ENCODE measurements at places on chromosomes 1 and 21.

DNA sequence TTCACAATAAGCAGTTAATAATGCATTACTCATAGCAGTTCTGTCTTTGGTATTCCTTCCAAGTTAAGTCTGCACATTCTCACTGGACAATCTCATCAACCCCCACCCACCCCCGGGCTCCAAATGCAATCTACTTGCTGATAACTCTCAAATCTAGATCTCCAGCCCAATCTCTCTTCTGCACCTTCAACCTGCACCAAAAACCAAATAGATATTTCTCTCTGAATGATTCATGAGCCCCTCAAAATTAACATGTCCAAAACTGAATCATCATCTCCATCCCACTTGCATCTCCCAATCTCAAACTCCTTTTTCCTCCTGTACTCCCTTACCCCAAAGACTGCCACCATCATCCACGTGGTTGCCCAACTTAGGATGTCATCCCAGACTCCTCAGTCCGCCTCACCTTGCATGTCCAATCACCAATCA is 2.7 kb downstream of the DOCK7 start:
- H3K27me3 ChIP-seq, result no peaks in the 10 kb centered on the region
- peaks cover 24% of the 10 kb centered on the region for H3K4me1 ChIP-seq
- no peaks in the 10 kb centered on the region for H3K36me3 ChIP-seq
- no peak overlapping the region for H3K4me3 ChIP-seq
- H3K27ac ChIP-seq, result no peak overlapping the region
- no peak for DNase-seq

DNA sequence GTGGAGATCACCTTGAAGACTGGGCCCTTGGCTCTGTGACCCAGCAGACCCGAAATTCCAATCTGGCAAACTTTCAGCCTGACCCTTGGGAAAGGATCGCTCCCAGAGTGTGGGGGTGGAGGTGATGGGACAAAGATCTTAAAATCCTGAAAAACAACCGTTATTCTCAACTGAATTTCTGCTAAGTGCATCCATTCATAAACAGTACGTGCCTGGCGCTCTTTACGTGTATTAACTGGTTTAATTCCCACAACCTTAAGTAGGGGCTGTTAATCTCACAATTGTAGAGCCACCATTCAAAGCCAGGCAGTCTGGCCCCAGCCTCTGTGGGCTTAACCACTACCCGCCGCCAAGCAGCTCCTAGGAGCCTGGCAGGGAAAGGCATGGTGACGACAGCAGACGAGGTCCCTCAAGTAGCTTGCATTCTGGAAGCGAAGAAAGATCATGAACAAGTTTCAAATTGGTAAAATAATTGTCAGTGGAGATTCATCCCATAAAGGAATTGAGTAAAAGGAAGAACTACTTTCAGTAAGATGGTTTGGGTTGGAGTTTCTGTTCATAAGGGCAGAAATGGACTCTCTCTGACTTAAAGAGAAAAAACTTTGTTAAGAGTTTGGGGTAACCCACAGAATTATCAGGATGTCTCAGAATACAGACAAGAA is 11.4 kb upstream of the RGS16 start:
- H3K4me1 ChIP-seq, result peaks cover 14% of the 10 kb centered on the region
- peak overlapping the region; percentile 17 for H3K4me3 ChIP-seq
- H3K27ac ChIP-seq, result no peak overlapping the region
- H3K36me3 ChIP-seq, result no peaks in the 10 kb centered on the region

DNA sequence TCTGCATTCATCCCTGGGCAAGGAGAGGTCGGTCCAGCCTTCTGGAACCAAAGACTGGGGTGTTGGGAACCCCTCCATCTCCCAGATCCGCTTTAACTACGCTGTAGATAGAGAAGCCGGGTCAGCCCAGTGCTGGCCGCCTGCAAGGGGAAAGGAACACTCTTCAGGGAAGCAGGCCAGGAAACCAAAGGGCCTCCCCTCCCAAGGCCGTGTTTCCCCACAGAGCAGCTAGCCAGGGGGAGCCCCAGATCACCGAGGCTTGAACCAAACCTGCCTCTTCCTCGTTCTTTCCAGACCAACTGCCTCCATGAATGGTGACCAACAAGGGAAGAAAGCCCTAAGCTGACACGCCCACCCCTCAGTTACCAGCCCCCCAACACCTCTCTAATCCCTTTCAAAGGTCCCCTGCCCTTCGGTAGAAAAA is 1.2 kb upstream of the CHD5 start:
- no peak overlapping the region for H3K4me3 ChIP-seq
- peaks cover 29% of the 10 kb centered on the region for H3K27me3 ChIP-seq
- peaks cover 8% of the 10 kb centered on the region for H3K36me3 ChIP-seq
- DNase-seq, result no peak
- no peaks in the 10 kb centered on the region for H3K4me1 ChIP-seq
- H3K27ac ChIP-seq, result no peak overlapping the region

- H3K4me1 ChIP-seq, result no peaks in the 10 kb centered on the region
- H3K27ac ChIP-seq, result no peak overlapping the region
- H3K27me3 ChIP-seq, result no peaks in the 10 kb centered on the region
- H3K36me3 ChIP-seq, result no peaks in the 10 kb centered on the region
Measured at GRCh38 chr1:99347041-99347684, 82.9 kb downstream of the PLPPR4 start.

DNA sequence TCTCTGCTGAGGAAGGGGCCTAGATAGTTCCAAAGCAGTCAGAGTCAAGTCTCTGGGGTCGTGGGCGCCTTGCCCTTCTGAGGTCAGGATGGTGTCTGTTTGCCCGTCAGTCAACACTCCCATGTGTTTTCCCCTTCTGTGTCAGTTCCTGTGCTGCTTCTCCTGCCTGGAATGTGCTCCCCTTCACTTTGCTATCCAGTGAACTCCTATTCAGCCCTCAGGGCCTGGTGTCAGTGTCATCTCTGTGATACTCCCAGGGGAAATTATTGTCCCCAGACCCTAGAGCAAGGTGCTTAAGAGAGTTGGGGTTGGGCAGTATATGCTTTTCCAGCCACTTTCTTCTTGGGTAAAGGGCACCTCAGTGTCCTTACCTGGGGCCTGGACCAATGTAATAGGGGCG is 45.8 kb upstream of the SYNC start:
- H3K4me3 ChIP-seq, result no peak overlapping the region
- H3K36me3 ChIP-seq, result peaks cover 21% of the 10 kb centered on the region
- no peaks in the 10 kb centered on the region for H3K4me1 ChIP-seq

- H3K27me3 ChIP-seq, result no peaks in the 10 kb centered on the region
- no peak for DNase-seq
- H3K4me3 ChIP-seq, result no peak overlapping the region
- H3K4me1 ChIP-seq, result peaks cover 4% of the 10 kb centered on the region
Measured at GRCh38 chr1:42419126-42419821, 36.5 kb downstream of the ZMYND12 start.

GRCh38 chr1:111921948-111922347 is 67.5 kb downstream of the KCND3 start:
- no peak for DNase-seq
- H3K27me3 ChIP-seq, result peaks cover 2% of the 10 kb centered on the region
- no peak overlapping the region for H3K4me3 ChIP-seq
- H3K4me1 ChIP-seq, result no peaks in the 10 kb centered on the region
- H3K36me3 ChIP-seq, result no peaks in the 10 kb centered on the region
- H3K27ac ChIP-seq, result no peak overlapping the region

DNA sequence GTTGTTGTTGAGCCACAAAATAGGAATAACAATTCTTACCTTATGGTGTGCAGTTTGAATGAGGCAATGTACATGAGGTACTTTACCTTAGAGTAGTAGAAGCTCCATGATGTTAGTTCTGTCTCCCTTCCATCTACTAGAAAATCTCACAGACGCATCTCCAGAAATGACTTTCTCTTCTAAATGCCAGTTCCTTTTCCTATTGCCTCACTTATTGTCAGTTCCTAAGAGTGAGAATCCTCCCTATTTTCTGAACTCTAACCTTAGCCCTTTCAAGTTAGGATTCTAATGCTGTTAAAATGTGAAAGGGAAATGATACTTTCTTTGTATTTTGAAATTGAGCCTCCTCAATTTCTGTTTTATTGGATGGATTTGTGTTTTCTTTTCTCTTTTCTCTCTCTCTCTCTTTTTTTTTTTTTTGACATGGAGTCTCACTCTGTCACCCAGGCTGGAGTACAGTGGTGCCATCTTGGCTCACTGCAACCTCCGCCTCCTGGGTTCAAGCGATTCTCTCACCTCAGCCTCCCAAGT is 18.6 kb upstream of the MAPKAPK2 start:
- H3K27ac ChIP-seq, result no peak overlapping the region
- H3K4me1 ChIP-seq, result no peaks in the 10 kb centered on the region
- H3K36me3 ChIP-seq, result no peaks in the 10 kb centered on the region
- H3K27me3 ChIP-seq, result no peaks in the 10 kb centered on the region
- H3K4me3 ChIP-seq, result no peak overlapping the region

DNA sequence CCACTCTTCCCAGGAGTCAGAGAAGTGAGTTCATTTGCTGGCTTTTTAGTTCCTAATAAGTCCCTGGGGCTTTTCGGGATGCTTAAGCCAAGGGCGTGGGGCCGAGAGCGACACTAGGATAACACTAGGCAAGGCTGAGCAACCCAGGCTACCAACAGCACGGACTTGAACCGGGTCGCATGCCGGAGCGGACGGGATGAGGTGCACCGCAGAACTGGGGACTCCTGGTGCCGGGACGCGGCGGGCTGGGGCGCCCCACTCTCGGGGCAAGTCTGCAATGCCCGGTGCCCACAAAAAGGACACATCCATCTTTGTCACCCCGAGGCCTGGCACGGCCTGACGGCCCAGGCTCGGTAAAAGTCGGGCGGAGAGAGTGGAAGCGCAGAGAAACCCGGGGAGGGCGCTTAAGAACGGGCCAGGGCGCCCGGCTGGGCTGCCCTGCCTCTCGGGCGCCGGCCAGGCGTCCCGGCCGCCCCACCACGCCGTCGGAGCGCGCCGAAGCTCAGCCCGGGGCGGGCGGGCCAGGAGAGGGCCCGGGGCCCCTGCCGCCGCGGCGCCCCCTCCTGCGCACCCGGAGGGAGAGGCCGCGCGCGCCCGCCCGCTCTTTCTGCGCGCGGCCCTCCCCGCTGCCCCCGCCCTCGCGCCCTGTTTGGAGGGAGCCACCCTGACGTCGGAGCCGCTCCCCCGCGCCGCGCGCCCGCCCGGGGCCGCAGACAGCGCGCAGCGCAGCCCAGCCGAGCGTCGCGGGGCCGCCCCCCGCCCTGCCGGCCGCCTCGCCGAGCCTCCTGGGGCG is at the start of gene NBL1:
Gene NBL1, plus strand, starts transcription at position 710 of the 793 bp plus-strand sequence. CDS start 10,720 bp downstream, outside the sequence.
- H3K27ac ChIP-seq, result peak within 1 kb of the TSS; percentile 66
- peak within 1 kb of the TSS; percentile 98 for H3K4me3 ChIP-seq
- H3K36me3 ChIP-seq, result no peaks in the 10 kb centered on the region
- H3K4me1 ChIP-seq, result peaks cover 37% of the 10 kb centered on the region

- H3K27me3 ChIP-seq, result no peaks in the 10 kb centered on the region
- no peak for DNase-seq
- H3K4me3 ChIP-seq, result no peak overlapping the region
- H3K27ac ChIP-seq, result no peak overlapping the region
- H3K36me3 ChIP-seq, result 0 out of 2 replicates have a peak, but pooled peaks cover 3% of the 10 kb centered on the region
Measured at GRCh38 chr21:36166705-36167104, 10.1 kb downstream of the DOP1B start.

GRCh38 chr1:35454616-35455015 is 102.6 kb downstream of the KIAA0319L start:
- no peak overlapping the region for H3K27ac ChIP-seq
- H3K27me3 ChIP-seq, result no peaks in the 10 kb centered on the region
- no peak for DNase-seq
- peaks cover 2% of the 10 kb centered on the region for H3K4me1 ChIP-seq
- no peak overlapping the region for H3K4me3 ChIP-seq

DNA sequence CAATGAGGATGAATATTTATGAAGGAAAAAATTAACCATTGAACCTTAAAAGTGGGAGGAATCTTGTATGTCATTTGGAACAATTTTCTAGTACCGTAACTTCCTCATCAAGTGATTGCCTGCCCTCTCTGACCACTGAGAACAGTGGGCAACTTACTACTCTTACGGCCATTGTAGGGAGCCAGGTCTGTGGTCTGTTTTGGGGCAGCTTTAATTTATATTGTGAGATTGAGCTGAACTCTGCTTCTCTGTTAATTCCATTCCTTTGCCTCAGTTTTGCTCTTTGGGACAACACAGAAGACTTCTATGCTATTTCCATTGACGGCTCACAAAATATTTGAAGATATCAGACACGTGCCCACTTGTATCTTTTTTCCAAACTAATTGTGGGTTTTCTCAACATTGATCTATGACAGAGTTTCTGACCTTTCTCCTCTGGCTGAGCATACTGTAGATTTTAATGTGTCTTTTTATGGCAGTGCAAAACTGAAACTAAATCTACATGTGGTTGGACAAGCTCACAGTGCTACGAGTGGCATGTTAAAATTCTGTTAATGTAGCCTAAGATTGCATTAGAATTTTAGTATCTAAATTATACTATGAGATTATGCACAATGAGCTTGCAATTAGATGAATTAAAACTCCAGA is 27.8 kb upstream of the ZNF281 start:
- DNase-seq, result no peak
- H3K27me3 ChIP-seq, result no peaks in the 10 kb centered on the region
- no peak overlapping the region for H3K27ac ChIP-seq
- H3K4me3 ChIP-seq, result no peak overlapping the region
- H3K4me1 ChIP-seq, result peaks cover 9% of the 10 kb centered on the region

- no peak overlapping the region for H3K4me3 ChIP-seq
- H3K4me1 ChIP-seq, result peaks cover 7% of the 10 kb centered on the region
- no peak overlapping the region for H3K27ac ChIP-seq
- no peaks in the 10 kb centered on the region for H3K27me3 ChIP-seq
- no peak for DNase-seq
Measured at GRCh38 chr1:10520497-10520896, 45.7 kb downstream of the PEX14 start.

- peaks cover 71% of the 10 kb centered on the region for H3K36me3 ChIP-seq
- peaks cover 6% of the 10 kb centered on the region for H3K4me1 ChIP-seq
Measured at GRCh38 chr1:1318131-1318652, 6.3 kb downstream of the INTS11 start.

DNA sequence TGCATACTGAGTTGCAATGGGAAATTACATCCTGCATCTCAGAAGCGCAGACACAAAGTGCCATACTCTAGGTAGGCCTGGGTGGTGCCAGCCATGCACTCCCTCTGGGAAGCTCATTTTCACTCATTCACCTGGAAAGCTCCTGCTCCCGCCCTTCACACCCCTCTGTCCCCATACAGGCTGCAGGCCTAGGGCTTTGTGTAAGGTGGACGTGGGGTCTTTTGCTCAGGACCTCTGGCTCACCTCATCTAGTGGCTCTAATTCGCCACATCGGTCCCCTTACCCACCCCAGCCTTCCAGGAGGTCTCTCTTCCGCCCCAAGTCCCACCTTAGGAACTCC is 751 bp downstream of the MRPS15 start:
- no peaks in the 10 kb centered on the region for H3K27me3 ChIP-seq
- DNase-seq, result no peak
- H3K4me1 ChIP-seq, result peaks cover 10% of the 10 kb centered on the region
- peak overlapping the region; percentile 91 for H3K4me3 ChIP-seq
- peaks cover 42% of the 10 kb centered on the region for H3K36me3 ChIP-seq
- H3K27ac ChIP-seq, result peak overlapping the region; percentile 64

- DNase-seq, result no peak
- H3K27me3 ChIP-seq, result no peaks in the 10 kb centered on the region
- H3K36me3 ChIP-seq, result no peaks in the 10 kb centered on the region
- no peak overlapping the region for H3K27ac ChIP-seq
Measured at GRCh38 chr21:45355573-45355972, 49.4 kb upstream of the COL18A1 start.
